CD4-positive, alpha-beta T cell treated with Interleukin-4 for 4 hours (primary cell): ENCODE measurements at places on chromosomes 13 and 19.

GRCh38 chr19:33232656-33233055 is 7.0 kb upstream of the SLC7A10 start:
- no peak for DNase-seq

GRCh38 chr13:94641409-94641941 is 39.8 kb downstream of the GPR180 start:
- DNase-seq: no peak

DNA sequence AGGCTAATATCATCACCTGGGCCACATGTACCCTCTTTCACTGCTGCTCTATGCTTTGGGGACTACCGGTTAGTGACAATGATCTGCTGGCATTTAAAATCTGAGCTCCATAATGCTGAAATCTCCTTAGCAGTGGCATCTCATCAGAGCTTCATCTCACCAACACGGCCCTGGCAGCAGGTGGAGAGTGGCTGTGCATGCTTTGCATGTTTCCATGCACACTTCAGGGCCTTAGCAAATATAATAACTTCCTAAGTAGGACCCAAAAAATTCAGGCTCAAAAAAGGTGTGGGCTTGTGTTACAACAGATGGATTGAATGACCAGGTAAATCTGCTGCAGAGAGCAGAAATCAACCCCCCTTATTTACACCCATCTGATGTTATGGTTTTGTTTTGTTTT is 55.2 kb downstream of the ALOX5AP start:
- DNase-seq: no peak

GRCh38 chr19:30105727-30106126 is 163.7 kb downstream of the URI1 start:
- DNase-seq: no peak

GRCh38 chr19:35223084-35223790 is 5.3 kb downstream of the FAM187B start:
- DNase-seq: no peak

- no peak for DNase-seq
Observed at GRCh38 chr13:105627270-105627669, 908.2 kb downstream of the EFNB2 start.

DNA sequence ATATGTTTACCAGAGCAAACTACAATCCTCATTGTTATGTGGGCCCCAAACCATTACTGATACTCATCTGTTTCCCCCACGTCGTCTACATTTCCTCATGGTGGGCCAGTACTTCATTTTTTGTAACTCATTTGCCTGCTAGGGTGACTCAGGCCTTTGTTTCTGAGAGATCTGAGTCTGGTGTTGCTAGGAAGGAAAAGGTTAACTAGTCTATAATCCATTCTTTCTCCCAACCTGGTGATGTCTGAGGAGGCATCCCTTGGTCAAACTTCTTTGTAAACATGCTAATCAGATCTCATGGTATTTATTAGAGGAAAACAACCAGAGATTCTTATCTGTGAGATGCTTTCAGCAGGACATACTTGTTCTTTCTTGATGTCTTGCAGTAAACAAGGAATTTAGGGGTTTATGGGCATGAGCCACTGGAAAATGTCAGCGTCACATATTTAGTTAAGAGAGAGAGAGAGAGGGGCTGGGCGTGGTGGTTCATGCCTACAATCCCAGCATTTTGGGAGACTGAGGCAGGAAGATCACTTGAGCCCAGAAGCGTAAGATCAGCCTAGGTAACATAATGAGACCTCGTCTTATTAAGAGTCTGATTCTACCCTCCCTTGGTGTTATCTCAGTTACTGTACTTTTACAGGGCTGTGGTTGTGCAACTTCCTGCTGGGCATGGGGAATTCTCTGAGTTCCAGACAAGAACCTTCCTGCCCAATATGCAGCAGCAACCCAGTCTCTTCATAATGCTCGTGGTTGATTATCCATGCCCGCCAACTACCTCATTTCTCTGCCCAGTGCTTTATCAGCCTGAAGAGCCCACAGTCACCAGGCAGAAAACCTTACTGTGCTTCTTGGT is 9.7 kb upstream of the DPRX start:
- DNase-seq: no peak

DNA sequence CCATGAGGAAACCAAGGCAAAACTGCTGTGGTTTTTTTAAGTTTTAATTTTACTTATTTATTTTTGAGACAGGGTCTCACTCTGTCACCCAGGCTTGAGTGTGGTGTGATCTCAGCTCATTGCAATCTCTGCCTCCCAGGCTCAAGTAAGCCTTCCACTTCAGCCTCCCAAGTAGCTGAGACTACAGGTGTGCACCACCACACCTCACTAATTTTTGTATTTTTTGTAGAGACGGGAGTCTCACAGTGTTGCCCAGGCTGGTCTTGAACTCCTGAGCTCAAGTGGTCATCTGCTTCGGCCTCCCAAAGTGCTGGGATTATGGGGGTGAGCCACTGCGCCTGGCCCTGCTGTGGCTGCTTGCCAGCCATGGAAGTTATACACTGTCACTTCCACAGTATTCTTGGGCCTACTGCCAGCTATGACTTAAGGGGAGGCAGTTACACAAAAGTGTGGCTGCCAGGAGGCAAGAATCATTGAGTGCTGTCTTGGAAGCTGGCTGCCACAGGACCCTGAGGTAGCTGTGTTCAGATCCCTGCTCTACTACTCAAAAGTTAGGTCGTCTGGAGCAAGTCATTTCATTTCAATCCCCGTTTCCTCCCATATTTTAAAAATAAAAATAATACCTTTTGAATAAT is 12.7 kb downstream of the FARP1 start:
- DNase-seq: no peak

DNA sequence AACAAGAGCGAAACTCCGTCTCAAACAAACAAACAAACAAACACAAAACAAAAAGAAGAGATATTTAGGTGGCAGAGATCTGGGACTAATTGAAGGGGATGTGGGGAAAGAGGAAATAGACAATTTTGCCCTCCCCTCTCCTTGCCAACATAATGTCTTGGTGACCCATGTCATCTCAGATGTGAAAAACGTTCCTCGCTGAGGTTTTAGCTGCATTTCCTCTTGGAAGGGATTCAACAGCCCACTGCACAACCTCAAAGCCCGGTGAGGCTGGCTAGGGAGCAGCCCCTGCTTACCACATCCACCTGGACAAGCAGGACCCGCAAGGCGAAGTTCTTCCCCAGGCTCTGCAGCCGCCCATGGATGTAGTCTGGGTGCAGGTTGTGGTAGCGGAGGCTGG is 4.9 kb downstream of the ERCC1 start:
- DNase-seq: no peak

GRCh38 chr13:45705918-45706317 is 3.8 kb downstream of the CBY2 start:
- no peak for DNase-seq

- no peak for DNase-seq
Observed at GRCh38 chr13:54511366-54511765, 1482.8 kb downstream of the OLFM4 start.

GRCh38 chr19:18894254-18895037 is 1.5 kb downstream of the CERS1 start:
- no peak for DNase-seq

- DNase-seq: no peak
Observed at GRCh38 chr13:113927661-113928581, 46.0 kb downstream of the C13orf46 start.

DNA sequence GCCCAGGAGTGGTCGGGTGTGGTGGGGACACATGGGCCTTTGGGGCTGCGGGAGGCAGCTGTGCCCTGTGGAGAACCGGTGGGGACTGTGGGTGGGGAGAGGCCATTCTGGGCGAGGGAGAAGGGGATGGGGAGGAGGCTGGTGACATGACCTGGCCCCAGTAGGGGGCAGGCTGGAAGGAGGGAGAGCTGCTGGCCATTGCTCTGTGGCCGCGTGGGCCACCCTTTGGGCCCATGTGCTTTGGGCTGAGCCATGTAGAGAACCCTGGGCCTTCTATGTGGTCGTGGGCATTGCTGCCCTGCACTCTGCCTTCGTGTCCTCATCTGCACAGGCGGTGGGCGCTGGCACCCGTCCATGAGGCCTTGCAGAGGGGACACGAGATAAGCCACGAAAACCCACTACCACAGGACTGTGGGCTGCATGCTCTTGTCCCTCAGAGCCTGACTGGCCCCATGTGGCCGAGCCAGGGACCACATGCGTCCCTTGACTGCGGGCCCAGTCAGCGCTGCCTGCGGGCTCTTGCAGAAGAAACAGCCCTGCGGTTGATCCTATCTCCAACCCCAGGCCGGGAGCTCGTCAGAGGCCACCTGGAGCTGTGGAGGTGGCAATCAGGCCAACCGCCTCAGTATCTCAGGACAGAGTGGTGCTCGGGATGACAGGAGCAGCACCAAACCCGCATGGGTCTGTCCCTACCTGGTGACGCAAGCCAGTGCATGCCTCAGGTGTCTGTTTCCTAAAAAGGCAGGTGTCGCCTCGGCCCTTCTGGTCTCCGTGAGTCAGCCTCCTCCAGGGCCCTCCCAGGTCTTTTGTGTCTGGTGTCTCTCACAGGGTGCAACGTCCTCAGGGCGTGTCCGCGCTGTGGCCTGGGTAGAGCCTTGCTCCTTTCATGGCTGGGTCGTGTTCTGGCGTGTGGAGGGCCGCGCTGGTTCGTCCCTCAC is 14.3 kb downstream of the FZR1 start:
- DNase-seq: no peak

DNA sequence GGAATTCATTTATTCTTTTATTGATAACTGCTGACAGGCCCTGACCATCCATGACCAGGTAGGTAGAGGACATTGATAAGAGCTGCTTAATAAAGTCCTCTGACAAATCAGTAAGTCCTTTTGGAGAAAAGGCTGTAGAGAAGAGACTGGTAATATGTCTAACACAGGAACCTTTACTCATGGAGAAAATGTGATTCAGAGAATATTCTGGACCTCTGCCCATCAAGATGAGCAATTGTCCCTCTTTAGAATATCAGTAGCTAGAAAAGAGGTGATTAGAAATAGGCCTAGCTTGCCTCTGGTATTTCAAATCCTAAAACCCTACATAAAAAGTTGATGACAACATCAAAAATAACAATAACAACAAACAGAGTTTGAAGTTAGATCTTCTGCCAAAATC is 642.3 kb downstream of the TBC1D4 start:
- no peak for DNase-seq

- peak; percentile 27 for DNase-seq
Observed at GRCh38 chr13:27533155-27533643, 82.8 kb upstream of the MTIF3 start.

DNA sequence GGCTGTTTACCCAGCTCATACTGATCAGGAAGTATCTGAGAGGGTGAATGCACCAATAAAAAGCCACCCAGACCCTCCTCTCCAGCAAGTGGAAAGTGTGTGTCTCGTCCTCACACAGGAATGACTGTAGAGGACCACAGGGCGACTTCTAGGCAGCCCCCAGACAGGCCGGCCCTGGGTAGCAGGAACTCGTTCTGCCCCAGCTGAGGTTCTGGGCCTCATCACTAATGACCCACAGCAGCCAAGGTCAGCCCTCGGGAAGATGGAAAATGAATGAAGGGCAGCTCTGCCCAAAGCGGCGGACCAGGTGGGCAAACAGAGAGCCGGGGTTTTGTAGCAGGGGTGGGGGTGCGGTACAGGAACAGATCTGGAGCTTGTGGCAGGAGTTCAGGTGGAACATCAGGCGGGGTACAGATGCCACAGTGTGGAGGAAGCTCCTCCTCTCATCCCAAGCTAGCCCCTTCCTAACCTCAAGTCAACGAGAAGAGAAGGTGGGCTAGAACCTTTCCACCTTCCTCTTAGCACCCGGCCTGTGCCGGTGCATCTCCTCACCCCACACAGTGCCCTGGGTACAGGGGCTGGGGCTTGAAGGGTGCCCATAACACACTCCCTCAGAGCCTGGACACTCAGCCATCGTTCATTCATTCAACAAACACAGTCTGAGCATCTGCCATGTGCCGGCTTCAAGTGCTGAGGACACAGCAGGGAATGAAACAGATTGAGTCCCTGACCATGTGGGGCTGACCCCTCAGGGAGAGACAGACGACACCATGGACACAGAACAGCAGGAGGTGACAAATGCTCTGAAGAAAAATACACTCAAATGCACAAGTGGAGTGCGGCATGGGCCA is 36.2 kb downstream of the RFX2 start:
- DNase-seq: no peak

- no peak for DNase-seq
Observed at GRCh38 chr19:46955813-46956371, 63.7 kb upstream of the NPAS1 start.

- DNase-seq: no peak
Observed at GRCh38 chr19:1250437-1251260, 2.3 kb downstream of the MIDN start.

DNA sequence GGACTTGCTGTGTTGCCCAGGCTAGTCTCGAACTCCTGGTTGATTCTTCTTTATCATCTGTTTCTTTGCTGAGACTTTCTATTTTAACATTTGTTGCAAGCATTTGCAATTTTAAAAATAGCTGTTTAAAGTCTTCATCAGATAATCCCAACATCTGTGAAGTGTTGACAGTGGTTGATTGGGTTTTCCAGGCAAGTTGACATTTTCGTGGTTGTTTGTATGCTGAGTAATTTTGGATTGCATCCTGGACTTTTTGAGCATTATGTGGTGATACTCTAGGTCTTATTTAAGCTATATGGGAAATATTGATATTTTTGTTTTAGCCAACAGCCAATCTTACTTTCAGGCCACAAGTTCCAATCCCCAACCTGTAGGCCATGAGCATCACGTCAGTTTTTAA is 25.1 kb downstream of the AP1M1 start:
- DNase-seq: no peak

GRCh38 chr13:113874177-113874576 is 10.3 kb upstream of the GAS6 start:
- DNase-seq: no peak

DNA sequence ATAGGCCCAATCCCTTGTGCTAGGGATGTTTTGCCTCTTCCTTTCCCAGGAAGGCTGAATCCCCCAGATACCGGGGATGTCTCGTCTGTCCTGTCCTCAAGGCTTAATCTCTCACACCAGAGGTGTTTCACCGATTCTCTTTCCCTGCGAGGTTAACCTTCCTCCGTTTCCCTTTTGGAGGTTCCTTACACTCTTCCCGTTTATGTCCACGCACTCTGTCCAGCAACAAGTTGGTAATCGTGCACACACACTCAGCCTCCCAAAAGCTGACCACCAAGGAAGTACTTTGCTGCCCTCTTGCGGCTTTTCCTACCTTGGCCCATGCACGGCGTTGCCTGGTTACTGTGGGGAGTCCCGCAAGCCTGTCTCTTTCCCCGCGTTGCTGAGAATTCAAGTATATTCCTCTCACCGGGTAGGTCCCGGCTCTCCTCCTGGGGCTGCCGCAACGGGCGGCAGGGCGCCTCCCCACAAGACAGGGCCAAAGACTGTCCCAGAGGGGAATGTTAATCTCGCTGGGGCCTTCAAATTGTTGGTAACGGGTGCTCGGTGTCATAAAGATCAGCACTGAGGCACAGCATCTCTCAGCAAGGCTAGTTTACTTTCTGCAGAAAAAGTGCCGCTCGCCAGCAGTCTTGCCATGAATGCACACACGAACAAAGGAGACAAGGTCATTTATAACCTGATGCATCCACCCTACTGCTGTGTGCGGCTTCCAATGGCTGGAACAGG is 36.7 kb upstream of the CD177 start:
- no peak for DNase-seq
